ENCODE measurements at places on chromosomes 5 and 9.

DNA sequence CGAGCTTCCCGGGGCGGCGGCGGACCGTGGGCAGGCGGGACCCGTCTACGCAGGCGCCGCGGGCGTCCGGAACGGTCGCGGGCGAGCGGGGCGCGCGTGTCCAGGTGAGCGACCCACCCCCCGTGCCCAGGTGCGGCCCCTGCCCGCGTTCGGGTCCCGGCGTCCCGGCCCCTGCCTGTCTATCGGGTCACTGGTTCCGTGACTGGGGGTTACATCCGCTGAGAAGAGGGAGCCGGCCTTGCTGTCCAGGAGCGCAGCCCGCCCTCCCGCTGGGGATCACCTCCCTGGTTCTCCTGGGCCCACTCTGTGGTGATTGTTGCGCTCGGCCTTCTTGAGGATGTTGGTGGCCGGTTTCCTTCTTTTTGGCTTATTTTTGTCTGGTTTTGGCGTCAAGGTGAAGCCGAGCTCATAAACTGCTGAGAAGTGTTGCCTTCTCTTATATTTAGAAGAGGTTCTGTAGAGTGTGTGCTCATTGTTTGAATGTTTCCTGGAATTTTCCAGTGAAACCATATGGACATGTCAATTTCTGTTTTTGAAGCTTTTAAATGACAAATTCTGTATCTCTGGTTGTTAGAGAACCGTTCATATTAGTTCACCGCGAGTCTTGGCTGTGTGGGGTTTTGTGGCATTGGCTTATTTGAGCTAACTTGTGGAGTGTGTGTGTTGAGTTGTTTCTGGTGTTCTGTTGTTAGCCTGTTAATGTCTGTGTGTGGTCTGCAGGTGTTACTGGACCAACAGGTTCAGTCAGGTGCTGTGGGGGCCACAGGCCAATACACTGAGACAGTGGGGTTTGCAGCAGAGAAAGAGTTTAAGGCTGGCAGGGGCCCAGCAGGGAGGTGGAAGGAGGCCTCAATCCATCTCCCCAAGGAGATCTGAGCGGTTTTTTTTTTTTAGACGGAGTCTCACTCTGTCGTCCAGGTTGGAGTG lies 621 bp downstream of the CEP72 start:
- DNase-seq, result peak; percentile 45

- no peak for DNase-seq
These were observed 112.5 kb upstream of the GAS1 start for GRCh38 chr9:87059772-87060171.

DNA sequence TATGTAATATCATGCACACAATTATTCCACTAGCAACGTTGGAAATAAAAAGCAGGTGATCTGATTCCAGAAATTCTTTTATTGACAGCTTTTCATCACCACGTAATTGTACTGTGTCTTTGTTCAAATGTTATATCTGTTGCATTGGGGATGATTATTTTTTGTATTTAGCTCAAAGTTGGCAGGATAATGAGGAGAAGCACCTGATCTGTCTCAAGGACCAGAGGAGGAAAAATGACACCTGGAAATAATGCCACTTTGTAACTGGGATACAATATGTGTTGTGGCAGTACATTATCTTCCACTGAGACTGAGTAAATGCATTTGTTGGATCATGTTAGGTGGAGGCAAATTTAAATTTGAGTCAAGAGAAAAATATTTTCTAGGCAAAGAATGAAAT lies 1298.8 kb upstream of the CDH6 start:
- no peak for DNase-seq

DNA sequence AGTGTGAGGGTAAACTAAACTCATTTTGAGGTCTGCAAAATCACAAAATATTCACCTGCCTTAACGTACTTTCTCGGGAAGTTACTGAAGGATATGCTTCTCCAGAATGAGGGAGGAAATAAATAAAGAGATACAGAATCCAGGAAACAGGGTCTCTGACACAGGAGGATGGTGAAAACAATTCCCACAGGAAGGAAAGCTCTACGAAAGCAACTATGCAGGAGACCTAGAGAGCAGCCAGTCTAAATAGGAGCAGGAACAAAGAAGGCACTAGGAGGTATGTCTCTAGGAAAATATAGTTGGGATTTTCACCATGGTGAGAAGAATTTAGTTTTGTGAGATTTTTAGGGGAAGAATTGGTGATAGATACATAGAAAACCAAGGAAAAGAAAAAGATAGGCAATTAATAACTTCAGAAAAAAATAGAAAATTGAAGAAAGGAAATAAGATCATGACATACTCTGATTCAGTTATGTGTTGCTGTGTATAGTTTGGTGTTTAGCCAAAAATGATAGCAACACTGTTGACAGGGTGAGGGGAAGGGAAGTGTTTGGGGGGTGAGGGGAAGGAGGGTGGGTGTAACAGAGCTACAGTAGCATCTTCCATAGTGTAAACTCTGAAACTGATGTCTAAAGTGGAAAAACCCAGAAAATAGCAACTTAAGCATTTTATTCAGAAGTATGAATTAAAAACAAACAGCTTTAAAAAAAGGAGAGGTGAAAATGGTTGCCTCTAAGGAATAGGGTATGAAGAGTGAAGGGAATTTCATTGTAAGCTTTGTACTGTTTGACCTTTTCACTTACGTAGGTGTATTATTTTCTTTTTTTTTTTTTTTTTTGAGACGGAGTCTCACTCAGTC lies 9.8 kb downstream of the GPR21 start:
- DNase-seq, result no peak

- peak; percentile 68 for DNase-seq
These were observed 5.9 kb downstream of the CYFIP2 start for GRCh38 chr5:157271740-157272271.

Measured in GM13977 (cell line).